CD8-positive, alpha-beta memory T cell (primary cell): ENCODE measurements at places on chromosomes 4 and X.

DNA sequence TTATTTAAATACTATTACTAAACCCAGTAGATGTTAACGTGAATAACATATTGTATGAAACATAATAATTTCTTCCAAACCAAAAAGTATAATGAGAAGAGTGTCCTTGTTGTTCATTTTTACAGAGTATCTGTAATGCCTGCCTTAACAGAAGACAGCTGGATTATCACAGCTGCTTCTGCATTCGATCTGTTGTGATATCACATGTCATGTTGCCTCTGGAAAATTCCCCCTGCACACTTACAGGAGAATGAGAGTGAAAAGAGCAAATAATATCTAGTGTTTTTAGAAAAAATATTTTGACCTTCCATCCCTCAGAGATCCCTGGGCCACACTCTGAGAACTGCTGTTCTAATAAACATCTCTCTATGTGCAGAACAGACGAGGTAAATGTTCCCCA lies 240.1 kb upstream of the NOCT start:
- no peak for DNase-seq

- no peak for DNase-seq
These were observed 953.5 kb upstream of the INTU start for GRCh38 chr4:126679303-126679702.

GRCh38 chr4:184485279-184485678 lies 10.9 kb upstream of the IRF2 start:
- no peak for DNase-seq

DNA sequence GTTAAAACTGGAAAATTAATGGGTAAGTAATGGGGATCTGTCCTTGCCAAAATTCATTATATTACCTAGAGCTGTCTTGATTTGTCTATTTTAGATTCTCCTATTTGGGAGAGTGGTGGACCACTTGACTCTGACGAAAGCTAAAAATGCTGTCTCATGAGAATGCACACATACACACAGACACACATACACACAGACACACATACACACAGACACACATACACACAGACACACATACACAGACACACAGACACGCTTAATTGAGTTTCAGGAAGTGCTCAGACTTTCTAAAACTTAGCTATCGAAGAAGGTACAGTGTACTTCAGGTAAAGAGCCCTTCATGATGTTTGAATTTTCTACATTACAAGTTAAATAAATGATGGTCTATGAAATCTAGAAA lies 279.5 kb downstream of the ANKRD50 start:
- DNase-seq = no peak

DNA sequence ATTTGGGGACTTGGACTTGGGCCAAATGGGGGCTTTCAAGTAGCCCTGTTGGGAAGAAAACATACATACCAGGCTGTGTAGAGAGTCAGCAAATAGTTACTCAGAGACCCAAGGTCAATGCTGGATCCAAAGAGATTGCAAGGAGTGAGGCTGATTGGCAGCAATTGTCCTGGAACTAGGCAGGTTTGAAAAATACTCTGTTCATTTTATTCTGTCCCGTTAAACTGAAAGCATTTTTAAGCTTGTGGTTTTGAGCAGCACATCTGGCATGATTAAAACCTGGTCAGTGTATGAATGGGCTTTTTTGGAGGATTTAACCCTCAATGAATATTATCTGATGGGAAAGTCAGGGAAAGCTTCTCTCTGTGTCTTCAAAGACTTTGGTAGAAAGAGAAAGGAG lies 294.3 kb upstream of the BOD1L1 start:
- DNase-seq = no peak

DNA sequence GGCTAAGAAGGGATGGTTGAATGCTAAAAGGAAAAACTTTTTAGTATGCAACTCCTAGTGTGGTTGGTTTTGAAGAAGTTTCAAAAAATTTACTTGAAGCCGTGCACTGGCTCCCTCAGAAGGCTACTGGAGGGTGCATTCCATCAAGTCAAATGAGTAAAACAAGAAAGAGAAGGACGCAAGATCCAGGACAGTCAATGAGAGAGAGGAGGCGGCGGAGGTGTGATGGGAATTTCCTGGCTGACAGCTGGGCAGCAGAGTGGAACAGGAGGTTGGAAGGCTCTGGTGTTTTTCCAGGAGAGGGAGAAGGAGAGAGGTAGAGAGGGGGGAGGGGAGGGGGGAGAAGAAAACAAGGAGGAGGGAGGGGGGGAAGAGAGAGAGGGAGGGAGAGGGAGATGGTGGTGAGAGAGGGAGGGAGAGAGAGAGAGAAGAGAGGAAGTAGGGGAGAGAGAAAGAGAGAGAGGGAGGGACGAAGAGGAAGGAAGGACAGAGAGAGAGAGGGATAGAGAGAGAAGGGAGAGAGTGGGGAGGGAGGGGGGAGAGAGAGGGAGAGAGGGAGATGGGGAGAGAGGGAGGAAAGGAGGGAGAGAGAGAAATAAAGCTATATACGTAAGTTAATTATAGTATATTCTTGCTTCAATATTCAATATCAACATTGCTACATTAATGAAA lies 126.4 kb downstream of the SH3KBP1 start:
- DNase-seq = no peak

GRCh38 chrX:6734844-6735634 lies 200.1 kb upstream of the VCX3A start:
- DNase-seq = no peak

- DNase-seq = no peak
These were observed 50.3 kb upstream of the HGFAC start for GRCh38 chr4:3391422-3391821.

- DNase-seq = no peak
These were observed 18.5 kb downstream of the ATP5ME start for GRCh38 chr4:655464-656151.

- DNase-seq = no peak
These were observed 111.2 kb downstream of the ELOVL6 start for GRCh38 chr4:110087070-110087708.

DNA sequence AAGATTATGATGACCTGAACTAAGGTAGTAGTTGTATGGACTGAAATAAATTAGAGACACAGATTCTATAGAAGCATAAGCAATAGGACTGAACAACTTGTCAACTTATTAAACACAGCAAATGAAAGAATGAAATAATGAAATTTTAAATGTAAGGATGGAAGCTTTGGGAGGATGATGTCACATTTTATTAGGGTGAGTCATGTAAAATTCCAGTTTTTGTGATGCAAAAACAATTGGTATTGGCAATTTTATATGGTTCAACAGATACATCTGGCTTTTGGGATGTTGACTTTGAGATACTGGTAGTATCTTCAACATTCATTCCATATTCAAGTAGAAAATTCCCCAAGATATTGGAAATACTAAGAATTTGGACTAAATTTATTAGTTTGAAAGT lies 72.7 kb upstream of the IL15 start:
- no peak for DNase-seq

DNA sequence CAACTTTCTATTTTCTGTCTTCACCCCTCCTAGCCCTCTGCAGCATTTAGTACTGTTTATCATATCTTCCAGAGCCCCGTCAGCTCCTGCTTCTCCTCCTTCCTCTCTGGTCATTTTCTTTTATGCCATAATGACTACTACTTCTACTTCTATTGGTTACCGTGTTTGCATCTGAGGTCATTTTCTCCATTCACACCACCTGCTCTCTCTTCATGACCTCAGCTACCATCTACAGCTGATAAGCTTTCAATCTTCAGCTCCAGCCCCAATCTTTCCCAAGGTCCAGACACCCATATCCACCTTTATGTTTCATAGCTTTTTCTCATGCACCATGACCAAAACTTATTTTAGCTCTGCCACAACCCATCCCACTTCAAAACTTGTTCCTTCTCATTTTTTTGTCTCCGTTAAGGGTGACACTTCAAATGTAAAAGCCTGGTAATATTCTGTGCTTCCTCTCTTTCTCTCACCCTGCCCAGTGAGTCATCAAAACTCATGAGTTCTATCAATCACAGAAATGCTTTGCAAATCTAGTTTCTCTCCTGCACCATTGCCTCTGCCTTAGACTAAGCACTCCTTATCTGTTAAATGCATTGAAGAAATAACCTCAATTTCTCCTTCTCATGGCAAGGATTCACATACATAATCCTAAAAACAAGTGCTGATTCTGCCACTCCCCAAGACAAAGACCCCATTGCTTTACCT lies 71.3 kb upstream of the IQCM start:
- DNase-seq = no peak

GRCh38 chr4:144967161-144967560 lies 130.8 kb downstream of the ANAPC10 start:
- no peak for DNase-seq

GRCh38 chr4:75107755-75108612 lies 175.1 kb downstream of the PARM1 start:
- no peak for DNase-seq

GRCh38 chr4:167595898-167596297 lies 361.6 kb upstream of the SPOCK3 start:
- DNase-seq = no peak

DNA sequence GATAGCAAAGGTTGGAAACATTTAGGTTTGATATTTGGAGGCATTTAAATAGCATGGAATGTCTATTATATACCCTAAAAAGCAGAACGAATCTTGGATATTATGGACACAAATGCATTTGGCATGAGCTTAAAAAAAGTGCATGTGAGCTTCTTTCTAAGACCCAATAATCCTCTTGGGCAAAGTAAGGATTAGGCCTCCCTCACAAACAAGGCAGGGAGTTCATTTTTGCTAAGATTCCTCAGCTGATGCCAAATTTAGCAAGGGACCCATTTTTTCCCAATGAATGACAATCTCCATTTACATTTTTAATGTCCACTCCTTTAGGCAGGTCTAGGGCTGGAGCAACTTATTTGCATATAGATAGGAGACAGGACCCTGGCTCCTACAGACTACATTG lies 199.8 kb downstream of the SOWAHB start:
- DNase-seq = no peak

- DNase-seq = no peak
These were observed 49.5 kb downstream of the SHROOM2 start for GRCh38 chrX:9835585-9836210.

- DNase-seq = no peak
These were observed 230.8 kb upstream of the TET2 start for GRCh38 chr4:104915864-104916263.

- no peak for DNase-seq
These were observed 1111.8 kb upstream of the LCORL start for GRCh38 chr4:19133315-19133714.

DNA sequence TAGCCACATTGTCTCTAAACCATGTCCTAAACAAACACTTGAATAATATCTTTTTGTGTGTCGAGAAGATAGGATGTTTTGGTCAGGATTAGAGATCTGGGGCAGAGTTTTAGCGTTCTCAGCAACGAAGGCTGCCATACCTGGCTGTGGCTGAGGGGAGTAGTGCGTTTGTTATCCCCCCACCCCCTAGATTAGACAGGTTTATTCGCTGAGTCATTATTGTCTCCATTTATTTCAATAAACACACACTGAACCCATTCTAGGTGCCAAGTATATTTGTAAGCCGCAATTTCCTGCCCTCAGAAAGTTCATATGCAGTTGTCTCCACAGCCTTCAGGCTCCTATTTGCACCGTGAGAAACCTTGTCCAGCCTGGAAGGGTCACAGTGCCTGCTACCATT lies 1684.8 kb upstream of the TENM3 start:
- DNase-seq = no peak

DNA sequence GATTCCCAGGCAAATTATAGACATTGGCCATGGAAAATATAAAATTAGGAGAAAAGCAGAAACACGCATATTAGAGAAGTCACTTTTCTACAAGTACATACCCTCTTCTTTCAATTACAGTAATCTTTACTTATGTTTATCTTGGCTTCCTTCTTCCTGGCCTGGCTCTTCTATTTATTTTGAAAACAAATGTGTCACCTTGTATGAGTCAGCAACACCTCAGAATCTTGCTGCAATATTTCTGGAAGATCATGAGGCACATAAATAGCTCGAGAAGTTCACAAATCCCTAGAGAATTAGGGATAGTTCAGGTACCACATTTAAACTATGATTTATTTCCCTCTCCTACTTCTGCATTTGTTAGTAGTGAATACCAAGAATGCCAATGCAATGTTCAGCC lies 124.6 kb downstream of the ANOS1 start:
- DNase-seq = no peak

GRCh38 chrX:140141444-140142029 lies 176.2 kb upstream of the CXorf66 start:
- no peak for DNase-seq

GRCh38 chr4:153798420-153798819 lies 9.5 kb upstream of the SFRP2 start:
- no peak for DNase-seq
